Activated effector memory CD4-positive, alpha-beta T cell treated with Interleukin-2 at 50 U/mL for 16 hours (primary cell): ENCODE measurements at places on chromosomes 5 and 9.

DNA sequence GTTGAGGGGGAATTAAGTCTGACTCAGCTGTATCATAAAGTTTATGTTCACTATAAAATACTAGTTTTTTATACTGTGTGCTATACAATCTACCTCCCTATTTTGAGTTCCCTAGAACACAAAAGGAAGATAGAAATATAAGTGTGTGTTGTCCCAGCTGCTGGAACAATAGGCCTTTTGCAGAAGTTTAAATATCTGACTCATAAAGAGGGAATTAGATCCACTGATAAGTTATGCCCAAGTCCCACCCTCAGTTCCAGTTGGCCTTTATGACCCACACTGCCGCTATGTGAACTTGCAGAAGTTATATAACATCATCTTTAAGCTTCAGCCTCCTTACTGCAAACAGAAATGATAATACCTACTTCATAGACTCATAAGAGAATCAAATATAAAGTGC, 88.5 kb upstream of the DAB2 start:
- no peak for DNase-seq

DNA sequence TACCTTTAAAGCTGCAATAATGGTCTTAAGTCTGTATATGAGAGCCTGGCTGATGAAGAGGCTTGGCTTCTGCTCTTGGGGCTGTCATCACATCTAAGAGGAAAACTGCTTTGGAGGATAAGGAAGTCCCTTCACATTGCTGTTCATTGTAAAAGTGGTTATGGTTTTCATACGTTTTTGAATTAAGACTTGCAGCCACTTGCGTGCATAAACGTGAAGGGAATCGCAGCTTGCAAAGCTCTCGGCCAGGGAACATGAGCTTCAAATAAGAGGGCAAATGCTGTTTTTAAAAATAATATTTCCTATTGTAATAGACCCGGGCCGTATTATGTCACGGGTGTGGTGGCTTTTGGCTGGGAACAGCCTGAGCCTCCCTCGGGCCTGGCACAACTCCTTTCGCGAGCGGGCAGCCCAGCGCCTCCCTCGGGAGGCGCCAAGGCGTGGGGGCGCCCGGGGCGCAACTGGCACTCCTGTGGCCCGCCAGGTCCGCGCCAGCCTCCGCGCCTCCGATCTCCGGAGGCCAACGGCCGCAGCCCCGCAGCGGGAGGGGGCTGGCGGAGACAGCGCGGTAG, 538 bp upstream of the ARHGEF28 start:
- DNase-seq: no peak

- DNase-seq: no peak
Measured at GRCh38 chr5:163595932-163596607, 90.7 kb downstream of the MAT2B start.

- DNase-seq: no peak
Measured at GRCh38 chr5:43700601-43701000, 97.6 kb downstream of the NNT start.

- no peak for DNase-seq
Measured at GRCh38 chr5:140875085-140876065, at the start of gene PCDHA12. Gene PCDHA12 (plus strand): TSS chr5:140875308. CDS start chr5:140875473, 165 bp downstream.

- no peak for DNase-seq
Measured at GRCh38 chr9:109161471-109161870, 5.6 kb downstream of the FRRS1L start.

DNA sequence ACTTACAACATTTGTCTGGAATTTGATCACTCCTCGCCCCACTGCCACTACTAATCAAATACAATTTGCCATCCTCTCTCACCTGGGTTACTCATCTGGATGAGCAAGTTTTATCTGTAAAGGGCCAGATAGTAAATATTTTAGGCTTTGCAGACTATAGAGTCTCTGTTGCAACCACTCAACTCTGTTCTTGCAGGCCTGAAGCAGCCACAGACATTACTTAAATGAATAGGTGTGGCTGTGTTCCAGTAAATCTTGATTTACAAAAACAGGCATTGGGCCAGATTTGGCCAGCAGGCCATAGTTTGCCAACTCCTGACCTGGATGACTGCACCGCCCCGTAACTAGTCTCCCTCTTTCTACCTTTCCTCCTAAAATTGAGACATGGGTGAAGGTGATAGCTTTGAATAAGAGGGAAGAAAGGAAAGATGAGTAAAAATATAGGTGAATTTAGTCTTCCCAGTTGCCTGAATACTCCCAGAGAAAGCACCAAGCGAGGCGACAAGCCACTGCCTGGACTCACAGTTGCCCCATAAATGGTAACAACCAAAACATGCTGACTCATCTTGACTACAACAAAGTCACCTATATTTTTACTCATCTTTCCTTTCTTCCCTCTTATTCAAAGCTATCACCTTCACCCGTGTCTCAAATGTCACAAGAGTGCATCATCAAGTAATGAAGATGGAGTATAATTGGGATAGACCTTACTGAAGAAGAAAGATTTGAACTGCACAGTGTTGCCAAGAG, 32.5 kb upstream of the SCAMP1 start:
- DNase-seq: no peak

GRCh38 chr9:74985041-74985440, 32.3 kb upstream of the C9orf40 start:
- DNase-seq: no peak

DNA sequence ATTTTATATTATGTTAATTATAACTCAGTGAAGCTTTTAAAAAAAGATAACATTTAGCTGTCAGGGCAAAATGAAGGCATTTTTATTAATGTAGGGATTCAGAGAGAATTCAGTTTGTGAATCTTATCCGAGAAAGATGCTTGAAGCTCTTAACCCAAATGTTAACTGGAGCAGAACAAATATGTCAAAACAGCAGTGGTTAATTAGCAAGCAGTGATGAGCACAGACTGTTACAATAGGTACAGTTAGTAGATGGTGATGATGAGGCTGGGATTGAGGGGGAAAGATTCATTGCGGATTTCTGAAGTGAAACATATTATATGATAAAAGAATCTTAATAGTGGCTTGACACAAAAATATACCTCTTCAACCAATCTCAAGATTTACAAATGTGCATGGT, 356.7 kb downstream of the DIRAS2 start:
- DNase-seq: no peak

DNA sequence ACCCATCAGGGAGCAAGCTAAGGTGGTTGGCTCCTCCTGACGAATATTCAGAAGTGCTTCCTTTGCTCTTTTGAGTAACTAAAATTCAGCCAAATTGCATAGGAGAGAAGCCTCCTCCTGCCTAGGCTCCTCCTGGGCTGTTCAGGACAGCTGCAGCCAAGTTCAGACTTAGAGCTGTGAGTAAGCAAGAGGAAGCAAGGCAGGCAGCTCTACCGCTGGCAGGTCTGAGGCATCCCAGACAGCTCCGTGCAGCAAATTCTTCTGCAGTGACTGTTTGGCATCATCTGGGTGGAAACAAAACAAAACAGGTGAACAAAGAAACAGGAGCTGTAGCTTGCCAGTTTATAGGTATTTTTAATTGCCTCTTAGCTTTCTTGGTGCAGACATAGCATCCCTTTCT, 421.0 kb downstream of the GADD45G start:
- no peak for DNase-seq

DNA sequence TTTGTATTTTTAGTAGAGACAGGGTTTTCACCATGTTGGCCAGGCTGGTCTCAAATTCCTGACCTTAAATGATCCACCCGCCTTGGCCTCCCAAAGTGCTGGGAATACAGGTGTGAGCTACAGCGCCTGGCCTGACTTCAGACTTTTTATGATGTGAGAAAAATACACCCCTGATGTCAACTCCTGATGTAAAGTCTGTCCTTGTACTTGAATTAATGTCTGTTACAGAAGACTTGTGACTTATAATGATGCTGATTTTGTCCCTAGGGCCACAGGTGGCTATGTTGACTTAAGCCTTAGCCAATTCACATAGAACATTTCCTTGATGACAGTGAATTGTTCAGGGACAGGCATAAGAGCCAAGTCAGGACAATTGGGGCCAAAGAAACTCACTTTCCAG, 42.5 kb upstream of the MELK start:
- DNase-seq: no peak

DNA sequence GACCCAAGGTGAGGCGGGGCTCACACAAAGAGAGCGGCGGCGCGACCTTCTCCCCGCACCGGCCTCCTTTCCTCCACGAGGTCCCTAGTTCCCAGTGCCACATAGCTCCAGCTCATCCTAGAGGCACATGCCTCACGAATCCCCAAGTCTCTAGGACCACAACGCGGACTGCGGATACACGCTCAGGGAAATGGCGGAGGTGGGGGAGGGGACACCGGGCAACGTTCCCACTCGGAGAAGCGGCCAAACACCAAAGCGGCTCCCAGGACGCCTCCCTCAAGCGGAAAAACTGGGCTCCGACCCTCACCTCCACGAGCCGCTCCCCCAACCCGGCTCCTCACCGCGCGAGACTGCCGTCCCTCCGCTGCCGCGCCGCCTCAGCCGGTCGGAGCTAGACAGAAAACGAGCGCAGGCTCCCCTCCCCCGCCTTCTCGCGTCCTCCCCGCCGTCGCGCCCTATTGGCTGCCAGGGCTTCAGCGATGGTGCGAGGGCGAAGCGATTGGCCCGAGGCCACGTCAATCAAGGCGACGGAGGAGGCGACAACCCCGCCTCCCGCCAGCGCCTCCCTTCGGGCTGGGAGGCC, at the start of gene HNRNPK:
Gene HNRNPK, minus strand, starts transcription at position 404 of the 583 bp plus-strand sequence. CDS start 1,963 bp downstream, outside the sequence.
- peak; percentile 99 for DNase-seq

DNA sequence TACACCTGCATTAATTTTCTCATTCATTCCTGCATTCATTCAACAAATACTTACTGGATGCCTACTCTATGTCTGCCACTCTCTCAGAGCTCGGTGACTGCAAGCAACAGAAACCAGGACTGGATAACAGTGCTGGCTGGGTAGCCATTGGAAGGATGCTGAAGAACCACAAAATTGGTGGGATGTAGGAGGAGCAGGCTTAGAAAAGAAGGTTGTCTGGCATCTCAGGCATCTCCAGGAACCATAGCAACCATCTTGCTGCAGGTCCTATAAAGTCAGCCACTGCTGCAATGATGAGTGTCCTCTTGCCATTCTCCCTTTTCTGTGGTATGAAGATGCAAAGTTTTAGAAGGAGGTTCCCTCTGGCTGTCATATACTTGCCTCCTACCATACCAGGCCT, 168.6 kb downstream of the FGF18 start:
- no peak for DNase-seq

DNA sequence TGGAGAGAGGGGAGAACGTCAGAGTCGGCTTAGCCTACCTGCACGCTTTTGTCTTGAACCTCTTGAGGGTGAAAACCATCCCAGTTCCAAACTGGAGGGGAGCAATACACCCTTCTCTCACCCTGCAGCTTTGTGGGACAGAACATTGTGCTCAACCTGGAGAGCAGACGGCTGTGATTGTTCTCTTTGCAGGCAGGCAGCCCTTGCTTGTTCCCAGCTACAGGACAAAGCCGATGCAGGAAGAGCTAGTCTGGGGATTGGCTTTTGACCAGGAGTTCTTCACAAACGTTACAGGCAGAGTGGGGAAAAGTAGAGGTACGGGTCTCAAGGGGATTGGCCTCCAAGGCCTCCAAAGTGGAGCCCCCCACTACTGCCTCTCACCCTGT, 33.9 kb upstream of the ARHGAP26 start:
- DNase-seq: no peak

DNA sequence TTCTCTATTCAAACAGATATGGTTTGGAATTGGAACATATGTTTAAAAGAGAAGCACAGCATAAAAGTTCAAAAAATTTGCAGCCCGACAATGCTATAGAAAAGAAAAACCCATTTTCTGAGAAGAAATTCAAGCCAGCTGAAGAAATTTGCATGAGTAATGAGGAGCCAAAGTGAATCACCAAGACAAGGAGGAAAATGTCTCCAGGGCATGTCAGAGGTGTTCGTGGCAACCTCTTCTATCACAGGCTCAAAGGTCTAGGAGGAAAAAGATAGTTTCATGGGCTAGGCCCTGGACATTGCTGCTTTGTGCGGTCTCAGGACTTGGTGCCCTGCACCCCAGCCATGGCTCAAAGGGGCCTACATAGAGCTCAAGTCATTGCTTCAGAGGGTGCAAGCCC, 134.8 kb upstream of the ADAMTS16 start:
- no peak for DNase-seq

DNA sequence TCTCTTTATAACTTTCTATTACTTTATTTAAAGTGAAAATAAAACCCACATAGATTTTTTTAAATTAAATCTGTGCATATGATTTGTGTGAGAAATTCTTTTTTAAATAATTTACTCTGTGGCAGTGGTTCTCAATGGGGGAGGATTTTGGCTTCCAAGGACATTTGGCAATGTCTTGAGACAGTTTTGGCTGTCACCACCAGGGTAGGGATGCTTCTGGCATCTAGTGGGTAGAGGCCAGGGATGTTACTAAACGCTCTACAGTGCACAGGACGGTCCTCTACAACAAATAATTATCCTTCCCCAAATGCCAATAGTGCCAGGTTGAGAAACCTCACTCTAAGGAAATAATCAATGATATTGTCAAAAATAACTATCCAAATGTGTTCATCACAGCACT, 177.9 kb upstream of the CCNG1 start:
- no peak for DNase-seq

DNA sequence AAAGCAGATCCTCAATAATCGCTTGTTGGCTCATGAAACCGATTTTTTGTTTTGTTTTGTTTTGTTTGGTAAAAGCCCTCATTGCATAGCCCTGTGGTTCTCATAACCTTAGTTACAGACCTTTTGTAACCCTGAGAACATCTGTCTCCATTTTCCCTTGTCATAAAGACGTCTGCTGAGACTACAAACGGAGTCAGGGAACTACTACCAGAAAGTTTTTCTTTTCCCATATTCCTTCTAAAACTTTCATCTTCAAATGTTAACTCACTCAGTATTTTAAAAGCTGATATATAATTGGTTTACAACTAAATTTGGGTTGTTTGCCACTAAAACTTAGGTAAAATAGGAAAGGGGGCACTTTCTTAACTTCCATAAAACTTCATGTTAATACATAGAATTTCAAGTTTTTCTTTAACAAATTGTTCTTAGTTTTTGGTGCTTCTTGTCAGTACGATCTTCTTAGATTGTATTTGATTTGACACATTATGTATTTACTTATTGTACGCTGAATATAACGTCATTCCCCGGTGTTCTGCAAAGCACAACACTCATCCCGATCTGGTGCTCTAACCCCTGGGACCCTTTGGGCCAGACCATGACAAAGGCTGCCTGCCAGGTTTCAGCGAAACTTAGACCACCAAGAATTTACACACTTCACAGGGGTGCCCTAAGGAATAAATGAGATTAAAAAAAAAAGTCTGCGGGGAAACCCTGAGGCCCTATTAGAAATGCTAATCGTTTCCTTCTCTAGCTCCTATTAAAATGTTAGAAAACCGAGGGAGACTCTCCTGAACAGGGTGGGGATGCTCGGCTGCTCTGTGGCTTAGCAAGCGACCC, 1.1 kb upstream of the ANP32B start:
- DNase-seq: no peak

GRCh38 chr5:146291421-146292074, 47.1 kb upstream of the POU4F3 start:
- DNase-seq: no peak

DNA sequence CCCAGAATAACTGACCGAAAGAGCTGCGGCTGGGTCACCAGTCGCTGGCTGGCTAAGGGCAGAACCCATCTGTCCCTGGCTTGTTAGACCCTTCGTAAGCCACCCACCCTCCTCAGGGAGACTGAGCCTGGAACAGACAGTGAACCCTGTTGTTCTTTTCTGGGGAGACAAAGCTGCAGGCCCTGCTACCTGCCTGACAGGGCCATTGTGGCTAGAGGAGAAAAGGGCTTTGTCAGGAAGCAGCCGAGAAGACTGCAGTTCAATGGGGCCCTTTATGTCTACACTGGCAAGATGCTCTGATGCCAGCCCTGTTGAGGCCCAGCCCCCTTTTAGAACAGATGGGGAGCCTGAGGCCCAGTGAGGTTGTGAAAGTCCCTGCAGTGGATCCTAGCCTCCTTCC, 3.7 kb upstream of the NIPAL4 start:
- DNase-seq: no peak
